ENCODE measurements at places on chromosomes 4 and X.

DNA sequence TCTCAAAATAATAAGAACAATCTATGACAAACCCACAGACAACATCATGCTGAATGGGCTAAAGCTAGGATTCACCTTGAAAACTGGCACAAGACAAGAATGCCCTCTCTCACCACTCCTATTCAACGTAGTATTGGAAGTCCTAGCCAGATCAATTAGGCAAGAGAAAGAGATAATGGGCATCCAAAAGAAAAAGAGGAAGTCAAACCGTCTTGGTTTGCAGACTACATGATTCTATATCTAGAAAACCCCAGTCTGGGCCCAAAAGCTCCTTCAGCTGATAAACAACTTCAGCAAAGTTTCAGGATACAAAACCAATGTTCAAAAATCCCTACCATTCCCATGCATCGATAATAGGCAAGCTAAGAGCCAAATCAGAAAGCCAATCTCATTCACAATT is 59.0 kb downstream of the CHM start:
- no peak for DNase-seq

DNA sequence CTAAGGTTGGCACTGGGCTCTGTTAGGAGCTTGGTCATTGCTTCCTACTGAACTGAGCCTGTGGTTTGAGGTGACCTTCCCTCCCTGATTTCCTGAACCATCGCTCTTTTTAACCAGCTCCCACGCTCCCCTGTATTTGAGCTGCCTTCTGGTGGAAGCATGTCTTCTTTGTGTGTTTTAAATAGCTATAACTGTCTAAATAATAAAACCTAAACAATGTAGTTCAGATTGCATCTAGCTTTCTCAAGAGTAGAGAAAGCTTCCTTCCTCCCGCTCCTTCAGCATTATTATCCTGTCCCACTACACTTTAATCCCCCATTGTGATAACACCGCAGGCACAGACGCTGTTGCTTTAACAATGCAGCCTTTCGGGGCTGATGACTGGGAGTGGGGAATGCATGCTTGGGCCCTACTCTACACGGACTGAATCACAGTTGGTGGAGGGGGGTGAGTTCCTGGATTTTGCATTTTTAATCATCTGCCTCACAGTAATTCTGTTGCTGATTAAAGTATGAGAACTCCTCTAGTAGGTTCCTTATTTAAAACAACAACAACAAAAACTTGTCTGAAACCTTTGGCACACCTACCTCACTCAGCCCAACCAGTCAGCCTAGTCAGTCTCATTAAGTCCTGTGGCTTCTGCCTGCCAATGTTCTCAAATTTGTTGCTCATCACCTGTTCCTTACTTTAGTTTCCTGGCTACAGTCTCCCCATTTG is 6.6 kb downstream of the SMS start:
- DNase-seq, result no peak

DNA sequence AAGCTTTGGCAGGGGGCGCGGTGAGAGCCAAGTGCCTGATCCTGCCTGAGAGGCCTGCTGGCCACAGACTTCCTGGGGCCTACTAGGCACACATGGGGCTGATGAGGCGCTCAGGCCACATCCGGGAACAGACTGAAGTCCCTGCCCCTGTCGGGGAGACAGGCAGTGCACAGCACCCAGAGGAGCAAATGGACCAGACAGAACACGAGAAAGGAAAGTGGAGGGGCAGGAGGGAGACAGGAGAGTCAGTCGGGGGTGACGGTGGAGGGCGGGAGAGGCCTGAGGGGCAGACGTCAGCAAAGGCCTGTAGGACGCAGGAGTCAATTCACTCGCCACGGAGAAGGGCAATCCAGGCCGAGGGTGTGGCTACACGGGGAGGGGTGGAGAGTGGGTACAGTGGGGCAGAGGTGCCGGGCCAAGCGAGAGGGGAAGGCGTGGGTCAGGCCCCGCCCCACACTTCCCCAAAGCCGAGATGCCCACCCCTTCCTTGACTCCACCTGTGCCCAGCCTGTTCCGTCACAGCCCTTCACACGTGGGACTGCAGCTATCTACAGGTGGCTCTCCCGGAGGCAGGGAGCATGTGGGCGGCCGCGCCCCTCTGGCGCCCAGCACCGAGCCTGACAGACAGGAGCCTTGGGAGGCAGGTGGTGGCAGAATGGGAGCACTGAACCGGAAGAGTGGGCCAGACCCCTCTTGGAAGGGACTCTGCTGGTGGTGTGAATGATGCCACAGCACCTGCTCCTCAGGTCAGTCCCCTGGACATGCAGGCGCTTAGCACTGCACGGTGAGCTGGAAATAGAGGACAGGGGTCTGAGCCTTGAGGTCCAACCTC is 20.5 kb downstream of the NOP14 start:
- DNase-seq, result no peak

- no peak for DNase-seq
Observed at GRCh38 chrX:9670136-9670814, 95.4 kb downstream of the GPR143 start.

DNA sequence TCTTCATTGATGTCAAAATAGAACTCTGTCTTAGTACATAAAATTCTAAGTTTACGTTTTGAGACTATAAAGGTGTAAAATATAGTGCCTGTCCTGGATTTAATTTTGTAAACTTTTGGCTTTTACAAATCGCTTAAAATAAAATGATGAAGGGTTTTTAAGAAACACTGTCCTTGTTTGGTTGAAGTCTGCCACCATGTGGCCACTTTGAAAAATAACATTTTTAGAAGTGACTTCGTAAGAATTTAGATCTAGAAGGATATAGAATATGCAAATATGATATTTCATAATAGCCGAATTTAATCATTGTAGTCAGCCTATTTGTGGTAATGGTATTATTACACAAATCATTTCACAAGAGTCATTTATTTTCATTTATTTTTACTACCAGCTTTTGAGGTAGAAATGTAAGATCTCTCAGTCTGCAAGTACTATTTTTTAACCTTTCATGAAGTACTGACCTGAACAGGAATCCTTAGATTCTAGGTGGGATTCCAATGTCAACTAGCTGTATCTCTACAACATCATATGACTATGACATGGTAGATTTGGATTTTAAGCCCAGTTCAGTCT is 31.0 kb upstream of the FAT4 start:
- no peak for DNase-seq

DNA sequence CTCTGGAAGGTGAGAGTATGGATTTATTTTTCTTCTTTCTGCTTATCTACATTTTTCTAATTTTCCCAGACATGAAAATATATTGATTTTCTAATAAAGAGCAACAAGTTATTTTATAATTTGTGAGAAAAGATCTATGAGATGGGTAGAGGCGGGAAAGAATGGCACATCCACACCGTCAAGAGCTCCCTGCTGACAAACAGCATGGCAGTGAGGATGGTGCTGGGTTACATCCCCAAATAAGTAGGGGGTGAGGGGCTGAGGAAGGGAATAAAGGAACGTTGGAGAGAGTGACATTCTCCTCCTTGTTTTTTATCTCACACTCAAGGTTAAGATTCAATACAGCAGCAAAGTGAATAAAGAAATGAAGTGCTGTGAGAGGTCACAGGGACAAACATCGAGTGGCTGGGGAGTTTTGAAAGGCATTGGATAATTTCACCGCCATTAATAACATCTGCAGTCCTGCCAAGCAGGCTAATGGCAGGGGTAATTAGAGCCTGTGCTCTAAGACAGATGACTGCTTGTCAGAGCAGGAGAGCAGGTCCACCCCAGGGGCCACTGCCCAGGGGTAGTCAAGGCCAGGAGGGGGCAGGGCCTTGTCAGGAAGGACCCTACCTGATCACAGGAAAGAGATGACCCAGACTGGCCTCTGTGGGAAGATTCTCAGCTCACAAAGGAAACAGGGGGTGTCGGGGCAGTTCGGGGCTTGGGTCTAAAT is 323.8 kb downstream of the FBXW7 start:
- DNase-seq, result no peak

DNA sequence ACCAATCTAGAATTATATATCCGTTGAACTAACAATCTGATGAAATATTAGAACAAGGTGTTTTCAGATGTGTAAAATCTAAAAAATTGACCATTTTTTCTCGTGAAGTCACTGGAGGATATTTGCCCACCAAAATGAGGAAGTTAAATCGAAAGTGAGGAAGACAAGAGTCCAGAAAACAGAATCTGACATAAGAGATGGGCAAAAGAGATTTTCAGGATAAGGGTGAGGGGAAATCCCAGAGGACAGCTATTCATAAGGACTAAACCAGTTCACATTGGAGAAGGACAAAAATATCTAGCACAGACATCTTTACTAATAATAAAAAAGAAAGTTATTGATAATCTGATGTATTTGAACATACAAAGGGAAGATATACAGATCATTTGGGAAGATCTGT is 18.7 kb upstream of the ALG13 start:
- no peak for DNase-seq
